ENCODE measurements at places on chromosomes 4 and X. TPM values are rescaled to one million over a fixed set of nuclear protein-coding genes. Genes with fewer than 3 reads are reported as not detected.

TRIML2 gene
- not detected for total RNA-seq

TBX22 gene
- not detected for total RNA-seq

GPR173 gene
- 2.4 TPM for total RNA-seq

CLTRN gene
- 0.20 TPM for total RNA-seq

APBB2 gene
- total RNA-seq = 39.1 TPM

HNRNPDL gene
- total RNA-seq = 224 TPM

ZNF185 gene
- 2.9 TPM for total RNA-seq

JAKMIP1 gene
- not detected for total RNA-seq

SLC34A2 gene
- total RNA-seq = not detected

ARHGEF6 gene
- total RNA-seq = 3.5 TPM

ERVMER34-1 gene
- 0.39 TPM for total RNA-seq

THAP6 gene
- total RNA-seq = 11.2 TPM

SCML2 gene
- total RNA-seq = 4.1 TPM

LAP3 gene
- 102 TPM for total RNA-seq

CITED1 gene
- 0.12 TPM for total RNA-seq

PHKA1 gene
- total RNA-seq = 1.6 TPM

STATH gene
- not detected for total RNA-seq

DDIT4L gene
- not detected for total RNA-seq

TMPRSS11A gene
- total RNA-seq = not detected

TFDP3 gene
- total RNA-seq = not detected

TMEM154 gene
- total RNA-seq = 0.60 TPM

FTSJ1 gene
- 120 TPM for total RNA-seq

P2RY10 gene
- not detected for total RNA-seq

NRK gene
- not detected for total RNA-seq

GAGE13 gene
- total RNA-seq = 1.4 TPM

APELA gene
- total RNA-seq = not detected

OPRPN gene
- not detected for total RNA-seq

INTS12 gene
- total RNA-seq = 22.2 TPM

TKTL2 gene
- total RNA-seq = not detected

ELK1 gene
- 39.0 TPM for total RNA-seq

MPP1 gene
- 13.8 TPM for total RNA-seq

HMGB3 gene
- 66.8 TPM for total RNA-seq

DLG3 gene
- 11.4 TPM for total RNA-seq

PAGE4 gene
- total RNA-seq = not detected

STK32B gene
- total RNA-seq = 13.7 TPM

CUL4B gene
- 39.4 TPM for total RNA-seq

ZBTB33 gene
- 13.3 TPM for total RNA-seq

RAP2C gene
- total RNA-seq = 17.3 TPM

NOX1 gene
- not detected for total RNA-seq

CT55 gene
- 0.39 TPM for total RNA-seq

ANOS1 gene
- not detected for total RNA-seq

IL2RG gene
- total RNA-seq = not detected

VCX2 gene
- not detected for total RNA-seq

NPY1R gene
- not detected for total RNA-seq

Data from RPMI7951 (cell line).